ENCODE measurements at places on chromosomes 2 and 18.

- DNase-seq = no peak
These were observed 334.5 kb upstream of the CDH2 start for GRCh38 chr18:28511413-28511821.

DNA sequence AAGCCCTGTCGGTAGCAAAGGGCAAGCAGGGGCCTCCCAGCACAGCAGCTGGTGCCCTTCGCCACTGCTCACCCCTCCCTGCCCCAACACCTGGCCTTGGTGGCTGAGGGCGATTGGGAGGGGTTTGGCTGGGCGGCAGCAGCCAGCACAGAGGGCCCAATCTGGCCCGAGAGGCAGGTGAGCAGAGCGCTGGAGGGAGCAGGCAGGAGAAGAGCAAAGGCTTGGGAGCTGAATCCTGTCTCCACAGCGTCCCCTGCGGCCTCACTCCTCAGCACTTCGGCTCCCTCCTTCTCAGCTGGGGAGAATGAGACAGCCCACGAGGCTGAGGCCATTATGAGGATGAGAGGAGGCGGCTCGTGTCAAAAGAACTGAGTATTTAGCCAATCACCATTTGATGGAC, 74.9 kb upstream of the TAF1B start:
- DNase-seq = no peak

- DNase-seq = no peak
These were observed 321.4 kb downstream of the CYP26B1 start for GRCh38 chr2:71826299-71826698.

- DNase-seq = no peak
These were observed 364.8 kb downstream of the NYAP2 start for GRCh38 chr2:225764346-225764745.
